ENCODE measurements at places on chromosomes 5 and 9.

GRCh38 chr5:104186100-104186499 lies 623.5 kb upstream of the NUDT12 start:
- DNase-seq, result peak; percentile 21

DNA sequence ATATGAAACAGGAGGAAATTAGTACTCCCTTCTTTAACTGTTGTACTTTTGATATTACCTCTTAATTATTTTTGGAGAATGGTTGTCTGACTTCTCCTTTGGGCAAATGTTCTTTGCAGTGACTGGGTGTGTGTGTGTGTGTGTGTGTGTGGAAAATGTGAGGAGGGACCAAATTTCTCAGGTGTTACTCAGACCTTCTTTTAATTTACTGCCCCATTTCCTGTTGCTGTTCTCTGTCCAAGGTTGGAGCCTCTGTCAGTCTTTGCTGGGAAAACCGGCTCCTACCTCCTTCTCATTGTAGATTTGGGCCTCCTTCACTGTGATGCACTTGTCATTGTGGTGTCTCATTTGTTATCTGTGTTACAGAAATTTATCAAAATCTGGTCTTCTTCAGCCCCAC lies 68.4 kb downstream of the PBX3 start:
- DNase-seq, result no peak

DNA sequence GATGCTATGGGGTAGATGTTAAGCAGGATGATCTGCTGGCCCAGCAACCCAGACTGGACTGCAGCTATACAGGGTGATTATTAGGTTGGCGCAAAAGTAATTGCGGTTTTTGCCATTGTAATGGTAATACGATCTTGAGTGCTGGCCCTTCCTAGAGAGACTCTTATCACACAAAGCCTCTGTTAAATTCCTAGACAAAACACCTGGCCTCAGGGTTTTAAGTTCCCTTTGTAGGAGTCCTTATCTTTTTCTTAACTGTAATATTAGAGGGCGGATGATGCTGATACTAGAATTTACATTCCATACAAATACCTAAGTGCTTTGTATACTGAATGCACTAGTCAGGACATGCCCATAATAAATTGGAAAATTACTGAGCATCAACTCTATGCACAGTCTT lies 222.2 kb downstream of the NDUFS4 start:
- DNase-seq, result no peak

GRCh38 chr5:111997308-111997707 lies 240.3 kb upstream of the NREP start:
- no peak for DNase-seq

DNA sequence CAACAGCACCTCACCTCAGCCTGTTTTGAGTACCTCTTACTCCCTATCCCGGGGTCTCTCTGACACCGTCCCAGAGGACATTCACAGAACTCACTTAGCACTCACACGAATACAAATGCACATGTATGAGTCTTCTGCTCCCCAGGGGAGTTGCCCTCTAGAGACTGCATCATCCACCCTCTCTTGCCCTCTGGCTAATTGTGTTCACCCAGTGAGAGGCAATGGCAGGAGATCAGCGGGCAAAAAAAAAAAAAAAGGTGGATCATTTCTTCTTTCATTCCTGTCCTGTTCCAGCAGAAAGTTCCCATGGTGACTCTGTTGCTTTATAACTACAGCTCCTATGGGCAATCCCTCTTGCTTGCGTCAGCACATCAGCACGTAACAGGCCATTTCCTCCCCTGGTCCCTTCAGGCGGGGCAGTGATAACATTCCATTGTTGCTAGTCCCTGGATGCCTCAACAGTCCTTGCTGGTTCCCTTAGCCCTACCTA lies 23.5 kb upstream of the SNX2 start:
- no peak for DNase-seq

DNA sequence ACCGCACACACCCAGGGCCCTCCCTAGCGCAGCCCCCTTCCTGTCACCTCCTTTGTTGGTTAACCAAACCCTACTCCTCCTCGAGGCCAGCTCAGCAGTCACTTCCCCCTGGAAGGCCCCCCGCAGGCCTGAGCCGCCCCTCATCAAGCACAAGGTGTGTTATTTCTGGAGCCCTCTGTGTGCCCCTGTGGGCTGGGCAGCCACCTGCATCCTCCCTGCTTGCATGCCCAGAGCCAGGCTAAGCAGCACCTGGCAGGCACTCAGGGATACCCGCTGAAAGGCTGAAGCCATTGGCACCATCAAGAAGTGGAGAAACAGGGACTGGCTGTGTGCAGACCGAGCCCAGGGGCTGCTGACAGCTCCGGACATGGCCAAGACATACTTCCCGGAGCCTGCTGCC lies 121.8 kb downstream of the ZNF354C start:
- DNase-seq, result no peak

DNA sequence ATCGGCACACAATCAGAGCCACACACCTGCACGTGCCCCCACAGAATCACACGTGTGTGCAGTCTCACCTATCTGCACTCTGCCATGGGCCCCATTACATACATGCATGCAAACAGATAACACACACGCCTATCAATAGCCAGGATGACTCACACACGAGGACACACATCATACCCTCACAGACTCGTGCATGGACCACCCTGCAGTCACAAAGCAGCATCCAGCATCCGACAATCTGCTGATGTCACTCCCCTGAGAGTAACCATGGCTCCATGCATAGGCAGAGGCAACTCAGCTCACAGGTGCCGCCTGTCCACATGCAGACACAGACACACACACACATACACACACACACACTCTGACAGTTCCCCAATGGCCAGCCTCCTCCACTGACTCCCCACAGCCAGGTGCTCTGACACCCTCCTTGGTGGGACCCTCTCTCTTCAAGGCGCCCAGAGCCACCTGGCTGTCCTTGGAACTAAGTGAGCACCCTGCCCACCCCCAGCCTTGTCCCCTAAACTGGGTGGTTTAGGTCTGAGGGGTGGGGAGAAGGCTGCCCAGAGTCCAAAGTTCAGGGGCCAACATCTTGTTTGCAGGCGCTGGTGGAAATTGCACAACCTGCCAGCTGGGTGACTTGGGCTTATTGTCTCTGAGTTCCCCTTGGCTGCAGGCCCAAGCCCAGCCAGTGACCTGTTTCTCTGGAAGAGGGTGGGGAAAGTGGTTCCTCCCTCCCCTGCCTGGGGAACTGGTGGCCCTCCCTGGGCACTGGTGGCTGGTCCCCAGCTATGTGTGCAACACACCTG lies 34.6 kb upstream of the NEK6 start:
- peak; percentile 82 for DNase-seq

DNA sequence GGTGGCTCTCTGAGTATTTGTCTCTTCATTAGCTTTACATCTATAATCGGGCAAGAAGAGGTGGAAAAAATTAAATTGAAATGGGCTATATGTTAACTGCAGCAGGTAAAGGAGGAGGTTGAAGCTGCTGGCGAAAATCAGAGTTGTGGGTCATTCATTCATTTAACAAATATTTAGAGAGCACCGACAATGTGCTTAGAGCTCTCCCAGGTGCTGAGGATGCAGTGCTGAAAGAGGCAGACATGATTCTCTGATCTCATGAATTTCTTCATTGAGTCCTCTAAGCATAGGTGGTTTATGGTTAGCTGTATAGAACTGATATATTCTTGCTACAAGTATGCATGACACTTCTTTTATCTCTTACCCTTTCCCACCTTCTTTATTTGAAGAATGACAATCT lies 243.4 kb downstream of the RFX3 start:
- DNase-seq, result no peak

DNA sequence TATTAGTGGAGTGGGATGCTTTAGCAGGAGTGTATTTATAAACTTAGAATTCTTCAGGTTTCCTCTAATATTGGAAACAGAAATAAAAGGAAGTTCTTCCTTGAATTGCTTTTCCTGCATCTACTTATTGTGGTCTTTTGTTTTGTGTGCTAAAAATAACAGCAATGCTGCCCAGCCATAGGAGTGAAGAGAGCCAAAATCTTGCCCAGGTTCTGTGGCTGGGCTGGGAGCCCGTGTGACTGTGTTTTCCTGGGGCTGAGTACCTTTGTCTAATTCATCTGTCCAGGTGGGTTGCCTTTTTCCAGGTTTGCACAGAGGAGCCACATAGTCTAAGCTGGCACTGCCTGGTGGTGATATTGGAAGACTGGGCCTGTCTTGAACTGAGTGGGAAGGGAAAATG lies 179.7 kb upstream of the ADAMTSL1 start:
- no peak for DNase-seq

- DNase-seq, result no peak
These were observed 51.9 kb upstream of the TCERG1 start for GRCh38 chr5:146395193-146395592.

GRCh38 chr5:125298746-125299379 lies 552.4 kb upstream of the ZNF608 start:
- no peak for DNase-seq
